ENCODE measurements at places on chromosomes 16 and 17.

DNA sequence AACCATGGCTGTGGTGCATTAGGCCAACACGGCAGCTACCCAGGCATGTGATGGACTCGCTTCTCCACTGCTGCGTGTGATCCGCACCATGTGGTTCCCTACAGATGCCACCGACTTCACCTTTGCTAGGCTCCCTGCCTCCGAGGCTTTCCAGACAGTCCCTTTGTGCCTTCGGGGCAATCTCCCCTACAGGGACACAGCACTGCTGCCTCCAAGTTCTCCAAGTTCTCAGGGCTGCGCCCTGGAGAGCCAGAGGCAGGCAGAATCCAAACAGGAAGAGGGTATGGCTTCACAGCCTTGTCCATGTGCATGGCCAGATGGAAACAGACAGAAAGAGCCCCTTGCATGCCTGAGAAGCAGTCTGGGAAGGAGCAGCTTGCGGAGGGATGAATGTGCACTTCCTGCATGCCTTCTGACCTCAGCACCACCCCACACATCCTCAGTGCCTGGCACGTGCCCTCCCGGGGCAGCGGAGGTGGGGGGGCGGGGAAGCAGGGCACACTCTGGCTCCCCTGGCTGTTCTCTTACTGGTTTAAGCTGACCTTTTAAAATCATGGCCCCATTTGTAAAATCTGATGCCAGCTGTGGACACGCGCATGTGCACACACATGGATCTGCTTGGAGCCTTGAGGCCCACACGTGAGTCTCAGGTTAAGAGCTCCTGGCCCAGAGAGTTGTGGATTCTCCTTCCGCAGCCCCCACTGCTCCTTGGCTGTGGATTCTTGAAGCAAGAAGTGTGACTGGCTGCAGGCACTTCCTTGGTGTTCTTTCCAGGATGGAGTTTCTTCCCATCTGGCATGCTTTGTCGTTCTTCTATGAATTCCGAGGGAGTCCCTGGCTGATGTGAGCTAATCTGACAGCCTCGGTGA is 55.3 kb upstream of the MTSS2 start:
- no peak for DNase-seq

- no peak for DNase-seq
These were observed 17.2 kb downstream of the RARA start for GRCh38 chr17:40326014-40326831.

- no peak for DNase-seq
These were observed 11.0 kb downstream of the HSD11B2 start for GRCh38 chr16:67441907-67442306.

- DNase-seq: no peak
These were observed 238.0 kb upstream of the AXIN2 start for GRCh38 chr17:65799454-65799853.

GRCh38 chr17:48556229-48556575 is 11.3 kb upstream of the HOXB2 start:
- no peak for DNase-seq

GRCh38 chr17:66514227-66514806 is 211.9 kb downstream of the PRKCA start:
- DNase-seq: no peak

DNA sequence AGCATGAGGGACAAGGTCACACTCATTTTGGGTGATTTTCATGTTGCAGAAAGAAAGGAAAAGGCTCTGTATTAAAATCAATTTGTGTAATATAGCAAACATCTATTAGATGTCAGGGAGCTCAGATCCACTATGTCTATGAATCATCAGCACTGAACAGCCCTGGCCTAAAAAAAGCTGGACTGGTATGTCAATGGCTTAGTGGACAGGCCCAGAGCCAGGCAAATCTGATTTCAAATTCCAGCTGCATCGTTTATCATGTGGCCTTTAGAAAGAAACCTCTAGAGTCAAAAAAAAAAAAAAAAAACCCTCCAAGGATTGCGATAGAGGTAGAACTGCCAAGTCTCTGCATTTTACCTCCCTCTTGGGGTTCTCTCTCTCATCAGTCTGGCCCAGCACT is 5.4 kb downstream of the GAS7 start:
- no peak for DNase-seq

DNA sequence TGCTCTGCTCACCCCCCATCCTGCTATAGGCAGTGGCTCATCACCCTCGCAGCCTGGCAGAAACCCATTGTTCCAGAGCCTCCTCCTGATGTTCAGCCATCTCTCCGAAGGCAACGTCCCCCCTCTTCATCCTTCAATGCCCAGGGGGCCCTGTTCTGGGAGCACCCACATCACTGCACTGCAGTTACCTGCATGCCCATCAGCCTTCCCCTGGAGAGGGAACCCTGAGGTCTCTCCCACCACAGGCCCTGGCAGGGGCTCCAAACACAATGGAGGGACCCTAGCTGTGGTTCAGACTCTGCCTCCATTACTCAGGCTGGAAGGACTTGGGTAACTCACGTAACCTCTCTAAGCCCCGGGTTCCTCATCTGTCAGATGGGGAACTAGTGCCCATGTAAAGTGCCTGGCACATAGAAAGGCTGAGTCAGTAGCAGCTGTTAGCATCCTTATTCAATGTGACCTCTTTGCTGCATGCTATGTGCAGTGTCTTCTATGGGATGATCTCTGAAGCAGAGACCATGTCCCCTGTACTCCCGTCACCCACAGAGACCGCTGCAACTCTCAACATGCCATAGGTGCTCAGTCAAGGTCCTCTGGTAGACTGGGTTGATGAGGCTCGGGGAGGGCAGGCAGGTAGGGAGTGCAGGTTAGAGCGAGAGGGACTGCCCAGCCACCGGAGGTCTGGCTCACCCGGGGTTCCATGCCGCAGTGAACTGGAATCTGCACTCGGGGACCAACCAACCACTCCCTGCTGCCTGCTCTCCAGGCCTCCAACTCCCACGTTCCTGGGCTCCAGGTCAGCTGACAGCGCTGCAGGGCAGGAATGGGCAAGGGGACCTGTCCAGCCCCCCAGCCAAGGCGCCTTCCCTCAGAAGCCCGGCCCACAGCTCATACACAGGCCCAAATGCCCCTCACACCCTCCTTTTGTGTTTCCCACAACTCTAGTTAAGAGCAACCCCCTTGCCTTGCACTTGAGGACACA is 233.2 kb downstream of the ZNF423 start:
- no peak for DNase-seq

DNA sequence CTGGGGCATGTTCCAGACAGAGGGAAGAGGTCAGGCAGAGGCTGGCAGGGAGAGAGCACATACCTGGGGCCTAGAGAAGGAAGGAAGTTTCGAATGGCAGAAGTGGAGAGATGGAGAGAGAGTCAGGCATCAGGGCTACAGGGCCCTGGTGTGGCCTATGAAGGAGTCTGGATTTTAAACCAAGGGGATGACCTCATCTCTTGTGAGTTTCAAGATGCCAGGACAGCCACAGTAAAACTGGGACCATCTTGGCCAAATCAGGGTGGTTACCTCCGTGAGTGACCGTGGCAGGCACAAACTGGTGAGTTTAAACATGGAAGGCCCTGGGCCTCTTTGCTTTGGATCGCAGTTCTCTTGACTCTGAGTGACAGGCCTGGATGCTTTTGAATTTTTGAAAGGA is 7.6 kb upstream of the ATP2C2 start:
- no peak for DNase-seq

GRCh38 chr16:11328172-11329070 is 16.8 kb upstream of the RMI2 start:
- no peak for DNase-seq

- DNase-seq: no peak
These were observed 44.5 kb downstream of the SLFN5 start for GRCh38 chr17:35287286-35287811.
